ENCODE measurements at places on chromosomes 3 and 15.

GRCh38 chr3:20912406-20912805 lies 726.4 kb upstream of the SGO1 start:
- no peak for DNase-seq

- DNase-seq = no peak
These were observed 21.0 kb downstream of the FAIM start for GRCh38 chr3:138629526-138629925.

DNA sequence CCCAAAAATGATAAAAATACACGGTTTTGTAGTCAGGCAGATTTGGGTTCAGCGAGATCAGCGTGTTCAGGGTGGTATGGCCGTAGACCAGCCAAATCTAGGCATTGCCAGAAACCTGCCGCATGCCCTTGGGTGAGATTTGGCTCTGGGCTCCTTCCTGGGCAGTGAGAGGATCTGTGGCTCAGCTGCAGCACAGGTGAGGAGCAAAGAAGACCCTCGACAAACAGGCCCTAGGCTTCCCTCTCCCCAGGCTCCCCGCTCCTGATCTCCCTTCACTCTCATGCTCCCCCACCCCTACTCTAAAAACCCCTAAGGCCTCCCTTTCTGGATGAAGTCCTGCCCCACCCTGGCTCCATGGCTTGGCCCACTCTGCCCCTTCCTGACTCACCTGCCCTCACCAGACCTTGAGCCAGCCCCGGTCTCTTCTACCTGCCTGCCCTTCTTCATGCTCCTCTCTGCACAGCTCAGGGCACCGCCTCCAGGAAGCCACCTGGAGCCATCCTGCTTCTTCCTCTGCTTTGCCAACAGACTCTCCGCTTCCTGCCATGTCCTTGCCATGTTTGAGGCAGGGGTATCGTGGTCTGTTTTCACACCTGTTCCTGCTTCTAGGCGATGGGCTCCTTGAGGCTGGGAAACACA lies 88.1 kb downstream of the CORO2B start:
- DNase-seq = no peak

- DNase-seq = no peak
These were observed 28.7 kb upstream of the TP63 start for GRCh38 chr3:189602471-189602870.

DNA sequence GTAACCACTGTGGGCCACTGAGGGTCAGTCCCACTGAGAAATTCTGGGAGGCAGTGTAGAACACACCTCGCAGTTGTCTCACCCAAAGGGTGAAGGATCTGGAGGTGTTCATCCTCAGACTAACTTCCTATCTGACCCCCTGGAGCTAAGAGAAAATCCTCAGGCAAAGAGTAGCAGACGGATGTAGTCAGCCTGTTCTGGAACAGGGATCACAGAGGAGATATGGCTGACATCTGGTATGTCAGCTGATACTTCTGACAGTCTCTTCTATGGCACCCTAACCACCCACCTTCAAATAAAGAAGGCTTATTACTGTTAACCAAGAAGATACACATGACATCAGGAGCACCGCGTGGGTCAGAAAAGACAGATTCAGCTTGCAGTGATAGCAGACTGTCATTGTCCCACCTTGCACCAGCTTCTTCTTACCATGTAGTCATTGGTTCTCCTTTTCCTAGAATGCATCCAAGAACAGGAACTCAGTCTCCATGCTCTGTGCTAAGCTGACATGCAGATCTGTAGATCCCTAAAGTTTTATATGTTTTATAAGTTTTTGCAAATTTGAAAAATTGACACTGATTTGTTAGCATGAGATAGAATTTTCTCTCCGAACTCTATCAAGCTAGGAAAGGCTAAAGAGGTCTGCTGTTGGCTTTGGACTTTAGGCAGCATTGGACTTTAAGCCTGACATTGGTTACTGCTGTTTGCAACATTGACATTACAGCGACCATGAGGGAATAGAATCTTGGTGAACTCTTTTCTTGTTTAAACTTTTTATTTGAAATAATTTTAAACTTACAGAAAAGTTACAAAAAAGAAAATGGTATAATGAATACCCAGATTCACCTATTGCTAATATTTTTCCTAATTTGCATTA lies 60.4 kb downstream of the KBTBD12 start:
- no peak for DNase-seq

GRCh38 chr15:27993996-27994780 lies 104.9 kb downstream of the OCA2 start:
- no peak for DNase-seq

- no peak for DNase-seq
These were observed 30.5 kb downstream of the PCSK6 start for GRCh38 chr15:101458908-101459578.

GRCh38 chr3:157101486-157101885 lies 58.5 kb downstream of the CCNL1 start:
- DNase-seq = no peak
